HCT116 (cell line): ENCODE measurements at places on chromosomes 13 and 19. TPM values are rescaled to one million over a fixed set of nuclear protein-coding genes. Genes with fewer than 3 reads are reported as not detected.

NUMBL gene
- 41.7 TPM for total RNA-seq

KLK14 gene
- 0.76 TPM for total RNA-seq

DKKL1 gene
- 1.0 TPM for total RNA-seq

SH2D3A gene
- 75.7 TPM for total RNA-seq

FBXO27 gene
- total RNA-seq = 16.4 TPM

PCSK4 gene
- total RNA-seq = 11.1 TPM

DENND1C gene
- 0.54 TPM for total RNA-seq

ANGPTL8 gene
- total RNA-seq = not detected

PRRG2 gene
- 6.2 TPM for total RNA-seq

TEX26 gene
- total RNA-seq = not detected

HSH2D gene
- 21.4 TPM for total RNA-seq

PTH2 gene
- total RNA-seq = 9.5 TPM

LPAR6 gene
- 0.12 TPM for total RNA-seq

ADGRE3 gene
- total RNA-seq = not detected

CACNG7 gene
- total RNA-seq = not detected

KCNRG gene
- total RNA-seq = 2.5 TPM

PSG3 gene
- not detected for total RNA-seq

PEPD gene
- total RNA-seq = 40.5 TPM

ZFP14 gene
- total RNA-seq = 2.8 TPM

HSPB6 gene
- total RNA-seq = 0.93 TPM

MLLT1 gene
- total RNA-seq = 55.0 TPM

LHB gene
- 3.7 TPM for total RNA-seq

RASIP1 gene
- 1.9 TPM for total RNA-seq

CRB3 gene
- 40.5 TPM for total RNA-seq

SMIM44 gene
- total RNA-seq = not detected

PLPP2 gene
- total RNA-seq = 128 TPM

ZNF154 gene
- 0.10 TPM for total RNA-seq

RAB3A gene
- 10.6 TPM for total RNA-seq

GAMT gene
- total RNA-seq = 102 TPM

ZNF235 gene
- total RNA-seq = 5.7 TPM

ZNF71 gene
- not detected for total RNA-seq

ZNF682 gene
- not detected for total RNA-seq

SYNE4 gene
- total RNA-seq = 27.9 TPM

PRR22 gene
- 13.5 TPM for total RNA-seq

OSCAR gene
- 0.59 TPM for total RNA-seq

IRF3 gene
- total RNA-seq = 129 TPM

ZNF723 gene
- not detected for total RNA-seq

IGFLR1 gene
- 8.3 TPM for total RNA-seq

RFXAP gene
- total RNA-seq = 4.4 TPM

BCL3 gene
- 37.9 TPM for total RNA-seq

ZSCAN1 gene
- total RNA-seq = not detected

ATXN8OS gene
- not detected for total RNA-seq
